ENCODE measurements at places on chromosomes 4 and X.

- no peak for DNase-seq
These were observed 375.3 kb downstream of the PCDH10 start for GRCh38 chr4:133524369-133524768.

DNA sequence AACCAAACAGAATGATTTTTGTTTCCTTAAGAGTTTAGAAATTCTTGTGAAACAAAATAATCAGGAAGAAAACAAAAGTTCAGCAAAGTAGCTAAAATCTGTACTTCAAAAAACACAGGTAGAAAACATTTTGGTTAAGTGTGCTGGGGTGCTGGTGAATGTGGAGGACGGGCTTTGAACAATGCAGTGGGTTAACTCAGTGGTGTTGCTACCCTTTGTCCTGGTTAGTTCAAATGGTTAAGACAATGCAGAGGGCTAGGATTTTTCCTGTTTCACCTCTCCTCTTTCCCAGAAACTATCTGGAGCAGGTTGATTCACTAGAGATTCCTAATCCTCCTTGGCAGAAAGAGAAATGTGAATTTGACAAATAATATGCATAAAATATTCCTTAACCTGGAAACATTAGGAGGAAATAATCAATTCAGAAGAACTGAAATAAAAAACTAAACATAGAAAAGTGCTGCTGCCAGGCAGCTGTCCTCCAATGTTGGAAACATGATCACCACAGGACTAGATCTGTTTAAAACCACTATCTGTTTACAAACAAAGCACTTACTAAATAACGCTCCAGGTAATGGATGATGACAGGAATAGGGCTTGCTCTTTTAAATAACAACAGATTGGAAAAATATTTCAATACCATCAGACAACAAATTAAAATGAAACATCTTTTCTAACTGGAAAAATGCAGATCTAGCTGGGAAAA lies 148.9 kb downstream of the MAML3 start:
- DNase-seq, result no peak

GRCh38 chrX:138945219-138945618 lies 233.7 kb upstream of the FGF13 start:
- DNase-seq, result no peak

GRCh38 chr4:88960576-88960975 lies 96.4 kb downstream of the FAM13A start:
- no peak for DNase-seq

- no peak for DNase-seq
These were observed 58.2 kb upstream of the PTCHD1 start for GRCh38 chrX:23276475-23276874.

DNA sequence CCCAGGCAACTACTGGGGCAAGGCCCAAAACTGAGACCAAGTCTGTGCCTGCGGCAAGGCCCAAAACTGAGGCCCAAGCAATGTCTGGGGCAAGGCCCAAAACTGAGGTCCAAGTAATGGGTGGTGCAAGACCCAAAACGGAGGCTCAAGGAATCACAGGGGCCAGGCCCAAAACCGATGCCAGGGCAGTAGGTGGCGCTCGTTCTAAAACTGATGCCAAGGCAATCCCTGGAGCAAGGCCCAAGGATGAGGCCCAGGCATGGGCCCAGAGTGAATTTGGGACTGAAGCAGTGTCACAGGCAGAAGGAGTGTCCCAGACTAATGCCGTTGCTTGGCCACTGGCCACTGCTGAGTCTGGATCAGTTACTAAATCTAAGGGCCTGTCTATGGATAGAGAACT lies 2.7 kb downstream of the GPRASP2 start:
- no peak for DNase-seq

GRCh38 chr4:44071959-44072955 lies 376.4 kb downstream of the KCTD8 start:
- no peak for DNase-seq

DNA sequence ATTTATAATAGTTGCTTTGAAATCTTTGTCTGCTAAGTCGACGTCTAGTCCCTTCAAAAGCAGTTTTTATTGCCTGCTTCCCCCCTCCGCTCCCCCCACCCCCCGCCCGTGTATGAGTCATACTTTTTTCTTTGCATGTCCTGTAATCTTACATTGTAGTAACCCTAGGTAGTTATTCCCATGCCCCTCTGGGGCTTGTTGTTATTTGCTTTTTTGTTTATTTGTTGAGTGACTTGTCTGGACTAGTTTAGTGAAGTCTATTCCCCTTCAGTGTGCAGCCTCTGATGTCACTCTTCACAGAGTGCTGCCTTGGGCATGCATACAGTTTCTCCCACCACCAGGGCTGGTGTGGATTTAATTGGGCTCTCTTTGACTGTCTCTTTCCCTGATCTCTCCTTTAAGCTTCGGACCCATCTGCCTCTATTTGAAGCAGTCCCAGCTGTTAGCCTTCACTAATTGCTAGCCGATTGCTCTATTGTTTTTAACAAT lies 86.2 kb downstream of the PPEF1 start:
- DNase-seq, result no peak

DNA sequence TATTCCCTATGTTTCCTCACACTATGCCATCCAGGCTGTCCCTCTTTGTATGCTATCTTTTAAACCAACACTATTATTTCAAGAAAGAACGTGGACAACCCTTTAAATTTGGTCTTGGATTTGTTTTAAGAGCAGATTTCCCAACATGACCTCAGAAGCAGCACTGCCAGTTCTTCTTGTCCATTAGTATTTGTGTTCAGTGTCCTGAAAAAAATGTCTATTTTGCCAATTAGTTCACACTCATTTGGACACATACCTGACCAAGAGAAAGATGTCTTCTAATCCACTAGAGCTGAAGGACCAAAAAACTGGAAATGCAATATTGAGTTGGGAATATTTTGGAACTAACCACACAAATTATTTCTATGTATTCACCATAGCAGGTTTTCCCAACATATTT lies 223.2 kb upstream of the CNKSR2 start:
- no peak for DNase-seq

DNA sequence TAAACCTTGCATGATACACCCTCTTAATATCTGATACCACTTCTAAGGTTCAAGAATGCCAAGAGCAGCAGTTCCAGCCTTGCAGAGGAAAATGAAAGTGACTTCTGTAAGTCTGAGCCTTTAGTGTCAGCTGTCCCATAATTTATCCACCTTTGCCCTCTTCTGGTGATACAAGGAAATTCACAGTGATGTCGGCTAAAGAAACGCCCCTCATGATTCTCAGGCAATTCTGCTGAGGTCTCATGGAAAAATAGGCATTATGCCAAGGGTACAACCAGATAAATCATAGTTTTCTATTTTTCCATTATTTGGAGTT lies 172.2 kb upstream of the CXCL13 start:
- DNase-seq, result peak; percentile 15

GRCh38 chr4:175280153-175280552 lies 362.0 kb downstream of the ADAM29 start:
- no peak for DNase-seq

GRCh38 chrX:84188320-84188834 lies 378 bp upstream of the RPS6KA6 start:
- peak; percentile 75 for DNase-seq

GRCh38 chr4:169410839-169411770 lies 140.3 kb upstream of the SH3RF1 start:
- no peak for DNase-seq

DNA sequence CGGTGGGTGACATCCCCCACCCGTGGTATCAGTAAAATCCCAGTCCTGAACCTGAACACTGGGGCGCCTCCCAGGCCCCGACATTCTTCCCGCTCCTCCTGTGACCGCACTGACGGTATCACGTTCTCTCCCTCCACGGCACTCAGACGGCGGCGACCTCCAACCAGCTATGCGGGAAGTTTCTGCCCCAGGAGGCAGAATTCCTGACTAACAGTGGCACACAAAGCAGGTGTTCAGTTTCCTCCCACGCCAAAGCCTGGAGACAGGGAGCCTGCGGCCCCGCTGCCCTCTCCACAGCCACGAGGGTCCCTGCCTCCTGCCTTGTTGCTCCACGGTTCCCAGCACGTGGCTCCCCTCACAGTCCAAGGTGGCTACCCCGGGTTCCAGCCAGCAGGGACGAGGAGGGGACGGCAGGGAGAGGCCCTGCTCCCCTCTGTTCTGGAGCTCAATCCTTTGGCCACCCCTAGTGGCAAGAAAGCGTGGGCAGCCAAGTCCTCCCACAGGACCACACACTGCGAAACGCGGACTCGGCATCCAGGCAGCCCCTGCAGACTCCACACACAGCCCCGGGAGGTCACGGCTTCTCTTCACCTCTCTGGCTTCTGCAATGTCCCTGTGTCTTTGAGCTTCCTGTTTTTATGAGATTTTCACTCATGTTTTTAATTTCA lies 15.2 kb downstream of the CTBP1 start:
- no peak for DNase-seq

DNA sequence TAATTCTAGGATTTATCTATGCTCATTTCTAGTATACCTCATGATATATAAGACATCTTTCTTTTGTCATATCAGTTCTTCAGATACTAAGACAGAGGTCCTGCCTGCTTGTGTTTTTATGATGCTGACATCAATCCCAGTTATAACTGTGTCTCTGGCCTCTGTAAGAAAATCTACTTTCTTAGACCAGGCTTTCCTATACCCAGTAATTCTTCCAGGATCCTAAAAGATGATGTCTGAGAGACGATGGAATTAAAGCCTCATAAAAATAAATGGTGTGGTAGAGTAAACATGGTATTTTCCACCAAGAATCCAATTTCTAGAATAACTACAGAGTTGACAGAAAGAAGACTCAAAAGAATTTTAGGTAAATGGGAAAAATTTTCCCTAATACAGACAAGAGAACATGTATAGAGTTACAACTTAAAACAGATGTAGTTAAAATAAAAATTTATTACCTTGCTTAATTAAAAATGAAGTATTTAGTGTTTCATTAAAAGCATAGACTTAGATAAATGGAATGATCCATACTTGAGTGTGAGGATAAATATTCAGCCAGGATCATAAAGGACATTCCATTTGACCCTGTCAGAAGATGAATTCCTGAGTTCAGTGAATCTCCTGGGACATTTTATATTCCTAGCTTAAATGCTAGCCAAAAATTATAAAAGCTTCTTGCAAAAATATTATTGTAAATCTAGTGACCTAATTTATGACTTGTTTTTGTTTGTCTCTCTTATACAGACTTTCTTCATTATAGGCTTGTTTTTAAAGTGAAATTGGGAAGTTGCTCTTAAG lies 137.4 kb downstream of the PDLIM5 start:
- no peak for DNase-seq

GRCh38 chrX:39822133-39822748 lies 275.5 kb downstream of the BCOR start:
- DNase-seq, result no peak

DNA sequence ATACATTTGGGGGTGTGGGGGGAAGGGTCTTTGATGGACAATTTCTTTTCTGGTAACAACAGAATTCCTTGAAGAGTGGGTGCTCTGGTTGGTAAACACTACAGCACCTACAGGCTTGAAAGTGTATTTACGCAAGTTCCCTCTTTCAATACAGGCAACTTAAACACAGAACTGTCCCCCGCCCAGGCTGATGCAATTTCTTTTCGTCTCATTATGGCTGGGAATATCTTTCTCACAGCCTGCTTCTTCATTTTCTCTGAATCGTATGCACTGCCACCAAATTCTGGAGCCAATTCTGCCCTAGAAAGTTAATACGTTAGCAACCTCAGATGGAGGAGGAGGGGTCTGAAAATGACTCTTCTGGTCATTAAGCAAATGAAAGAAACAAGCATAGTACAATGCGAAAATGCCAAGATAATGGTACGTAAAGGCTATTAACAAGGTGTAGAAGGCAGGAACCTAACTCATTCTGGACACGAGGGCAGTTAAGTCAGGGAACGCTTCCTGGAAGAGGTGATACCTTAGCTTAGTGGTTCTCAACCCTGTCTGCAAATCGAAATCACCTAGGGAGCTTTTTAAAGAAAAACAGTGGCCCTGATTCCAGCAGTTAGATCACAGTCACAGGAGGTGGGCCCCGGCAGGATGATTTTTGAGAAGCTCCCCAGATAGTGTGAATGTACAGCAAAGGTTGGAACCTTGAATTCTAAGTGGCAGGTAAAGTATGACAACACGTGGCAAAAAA lies 1.0 kb downstream of the AGA start:
- no peak for DNase-seq

- no peak for DNase-seq
These were observed 300.3 kb upstream of the IRS4 start for GRCh38 chrX:109036624-109037023.

DNA sequence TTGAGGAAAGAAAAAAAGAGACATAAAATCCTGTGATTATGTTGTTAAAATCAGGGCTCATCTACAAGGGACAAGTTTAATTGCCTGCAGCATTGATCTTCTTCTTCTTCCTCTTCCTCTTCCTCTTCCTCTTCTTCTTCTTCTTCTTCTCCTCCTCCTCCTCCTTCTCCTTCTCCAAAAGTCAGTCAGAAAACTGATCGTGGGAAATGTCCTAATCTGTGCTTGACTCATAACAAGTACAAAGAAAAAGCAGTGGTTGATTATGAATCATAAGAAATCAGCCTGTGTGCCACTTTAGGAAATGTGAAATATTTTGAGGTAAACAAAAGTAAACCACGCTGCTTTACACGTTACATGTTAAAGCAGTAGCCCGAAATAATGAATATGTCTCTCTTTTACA lies 2.7 kb upstream of the ATP10D start:
- no peak for DNase-seq

DNA sequence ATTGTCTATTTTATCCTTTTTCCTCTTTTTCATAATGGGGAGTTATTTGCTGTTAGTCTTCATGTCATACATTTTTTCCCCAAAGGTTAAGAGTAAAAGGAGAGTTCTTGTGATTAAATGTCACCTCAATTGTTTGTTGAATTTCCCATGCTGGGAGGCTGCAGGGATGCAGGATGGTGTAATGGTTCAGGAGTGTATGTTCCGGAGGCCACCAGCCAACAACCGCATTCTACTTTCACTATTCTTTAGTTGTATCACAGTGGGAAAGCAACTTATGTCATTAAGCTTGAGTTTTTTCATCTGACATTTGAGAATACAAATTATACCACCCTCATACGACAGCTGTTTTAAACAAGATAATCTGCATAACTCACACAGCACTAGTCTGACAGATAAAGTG lies 15.4 kb downstream of the AFP start:
- DNase-seq, result peak; percentile 94

GRCh38 chr4:153538487-153539357 lies 72.6 kb downstream of the TMEM131L start:
- no peak for DNase-seq

- DNase-seq, result no peak
These were observed 88.0 kb upstream of the XAGE2 start for GRCh38 chrX:52280812-52281211.

DNA sequence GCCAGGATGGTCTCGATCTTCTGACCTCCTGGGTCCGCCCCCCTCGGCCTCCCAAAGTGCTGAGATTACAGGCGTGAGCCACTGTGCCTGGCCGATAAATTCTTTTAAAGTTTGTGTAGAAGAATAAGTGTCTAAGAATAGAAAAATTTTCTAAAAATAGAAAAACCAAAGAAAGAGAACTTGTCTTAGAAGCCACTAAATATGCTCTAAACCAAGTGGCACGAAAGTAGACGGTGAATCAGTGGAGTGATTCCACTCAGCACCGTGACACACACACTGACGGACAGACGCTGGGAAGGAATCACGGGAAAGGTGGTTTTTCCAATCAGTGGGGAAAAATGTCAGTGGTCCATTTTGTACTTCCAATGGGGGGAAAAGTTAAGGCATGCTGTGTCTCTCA lies 72.7 kb upstream of the PSAPL1 start:
- DNase-seq, result no peak

GRCh38 chrX:84735025-84735424 lies 232.8 kb upstream of the HDX start:
- no peak for DNase-seq

- no peak for DNase-seq
These were observed 103.9 kb upstream of the FAT1 start for GRCh38 chr4:186827534-186827897.
